ENCODE measurements at places on chromosomes 11 and 22.

- DNase-seq, result no peak
Observed at GRCh38 chr11:45037434-45038005, 86.8 kb upstream of the TP53I11 start.

GRCh38 chr22:21734540-21735199, 924 bp downstream of the YPEL1 start:
- DNase-seq, result no peak

DNA sequence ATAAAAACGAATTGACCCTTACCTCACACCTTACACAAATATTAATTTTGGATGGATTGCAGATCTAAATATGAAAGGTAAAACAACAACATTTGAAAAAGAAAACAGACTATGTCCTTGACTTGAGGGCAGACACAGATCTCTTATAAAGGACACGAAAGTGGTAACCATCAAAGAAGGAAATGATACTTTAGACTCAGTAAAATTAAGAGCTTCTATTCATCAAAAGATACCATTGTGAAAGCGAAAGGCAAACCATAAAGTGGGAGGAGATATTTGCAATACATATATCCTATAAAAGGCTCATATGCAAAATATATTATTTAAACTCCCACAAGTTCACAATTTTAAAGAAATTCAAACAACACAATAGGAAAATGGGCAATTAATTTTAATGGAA, 5.0 kb downstream of the HEPACAM start:
- no peak for DNase-seq

GRCh38 chr11:44555031-44555800, 10.2 kb upstream of the CD82 start:
- DNase-seq, result no peak

GRCh38 chr11:82216927-82217570, 516.6 kb downstream of the FAM181B start:
- DNase-seq, result no peak

- DNase-seq, result no peak
Observed at GRCh38 chr11:17744151-17744940, 9.8 kb downstream of the KCNC1 start.

GRCh38 chr11:85764796-85765195, 46.1 kb downstream of the SYTL2 start:
- no peak for DNase-seq
